ENCODE measurements at places on chromosomes 13 and 19.

DNA sequence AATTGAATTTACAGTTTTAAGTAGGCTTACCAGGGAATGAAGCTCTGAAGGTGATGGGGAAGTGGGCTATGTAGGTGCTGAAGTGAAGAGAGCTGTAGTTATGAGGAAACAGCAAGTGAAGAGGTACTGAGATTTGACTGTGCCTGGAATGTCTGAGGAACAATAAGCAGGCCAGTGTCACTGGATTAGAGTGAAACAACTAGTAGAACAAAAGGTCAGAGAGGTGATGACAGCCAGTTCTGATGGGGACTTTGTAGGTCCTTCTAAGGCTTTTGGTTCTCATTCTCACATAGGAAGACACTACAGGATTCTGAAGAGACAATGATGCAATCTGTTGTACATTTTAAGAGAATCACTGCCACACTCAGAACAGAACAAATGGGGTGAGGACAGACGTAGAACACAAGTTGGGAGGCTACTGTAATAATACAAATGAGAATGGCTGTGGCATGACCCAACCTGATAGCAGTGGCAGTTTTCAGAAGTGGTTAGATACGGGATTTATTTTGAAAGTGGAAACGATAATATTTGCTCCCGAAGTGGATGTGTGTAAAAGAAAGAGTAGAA, 130.8 kb downstream of the MYCBP2 start:
- DNase-seq = no peak

GRCh38 chr13:79775830-79776229, 294.9 kb downstream of the NDFIP2 start:
- DNase-seq = no peak

GRCh38 chr13:31361673-31362072, 161.9 kb downstream of the B3GLCT start:
- DNase-seq = no peak

DNA sequence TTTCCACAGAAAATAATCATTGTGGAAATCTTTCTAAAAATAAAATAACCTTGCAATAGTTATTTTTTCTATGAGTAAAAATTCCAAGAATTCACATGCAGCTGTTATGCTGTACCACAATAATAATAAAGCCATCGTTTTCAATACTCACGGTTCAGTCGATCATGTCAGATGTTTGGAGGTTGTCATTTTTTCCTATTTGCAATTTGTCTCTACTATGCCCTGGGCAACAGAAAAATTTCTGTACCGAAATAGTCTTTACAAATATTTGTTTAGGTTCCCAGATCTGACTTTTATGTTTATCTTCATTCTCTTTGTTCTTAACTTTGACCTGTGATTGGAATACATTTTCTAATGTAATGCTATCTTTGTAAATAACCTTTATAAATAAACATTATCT, 79.7 kb downstream of the ESD start:
- no peak for DNase-seq

DNA sequence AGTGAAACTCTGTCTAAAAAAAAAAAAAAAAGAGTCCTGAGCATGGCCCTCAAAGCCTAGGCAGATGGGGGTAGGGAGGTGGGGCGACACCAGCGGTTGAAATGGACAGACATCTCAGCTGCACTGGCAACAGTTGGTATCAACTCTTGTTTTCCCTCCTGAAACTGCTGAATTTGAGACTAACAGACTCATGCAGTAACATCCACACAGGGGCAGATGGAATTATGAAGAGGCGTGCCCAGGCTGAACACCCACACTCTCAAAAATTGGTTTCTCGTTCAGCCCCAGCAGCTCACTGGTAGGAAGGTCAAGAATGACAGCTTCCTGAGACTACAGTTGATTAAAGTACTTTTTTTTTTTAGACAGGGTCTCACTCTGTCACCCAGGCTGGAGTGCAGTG, 24.1 kb downstream of the PBX4 start:
- no peak for DNase-seq
